CD4-positive, alpha-beta T cell treated with Interleukin-10 for 1 hour (primary cell): ENCODE measurements at places on chromosomes 3 and 15.

- DNase-seq: no peak
Observed at GRCh38 chr15:40080847-40081246, 27.8 kb downstream of the BMF start.

GRCh38 chr3:169348929-169349621, 314.4 kb downstream of the MECOM start:
- DNase-seq: no peak

GRCh38 chr3:57822686-57823085, 66.6 kb downstream of the SLMAP start:
- no peak for DNase-seq

- peak; percentile 25 for DNase-seq
Observed at GRCh38 chr3:192819001-192819569, 91.7 kb upstream of the FGF12 start.

DNA sequence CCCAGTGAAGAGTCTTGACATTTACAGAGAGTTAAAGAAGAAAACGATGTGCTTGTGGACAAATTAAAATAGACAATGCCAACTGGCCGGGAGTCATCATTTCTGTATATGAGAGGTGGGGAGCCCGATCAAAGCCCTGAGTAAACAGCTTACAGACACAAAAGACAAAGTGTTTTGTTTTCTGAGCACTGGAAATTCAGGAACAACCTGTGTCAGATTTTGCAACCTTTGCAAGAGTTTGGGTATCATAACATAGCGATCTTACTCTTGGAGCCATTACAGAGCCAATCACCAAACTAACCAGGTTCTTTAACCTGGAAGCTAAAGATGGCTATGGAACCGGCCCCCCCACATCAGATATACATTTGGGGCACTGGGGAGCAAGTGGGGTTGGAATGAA, 101.9 kb upstream of the LRIG1 start:
- DNase-seq: no peak

DNA sequence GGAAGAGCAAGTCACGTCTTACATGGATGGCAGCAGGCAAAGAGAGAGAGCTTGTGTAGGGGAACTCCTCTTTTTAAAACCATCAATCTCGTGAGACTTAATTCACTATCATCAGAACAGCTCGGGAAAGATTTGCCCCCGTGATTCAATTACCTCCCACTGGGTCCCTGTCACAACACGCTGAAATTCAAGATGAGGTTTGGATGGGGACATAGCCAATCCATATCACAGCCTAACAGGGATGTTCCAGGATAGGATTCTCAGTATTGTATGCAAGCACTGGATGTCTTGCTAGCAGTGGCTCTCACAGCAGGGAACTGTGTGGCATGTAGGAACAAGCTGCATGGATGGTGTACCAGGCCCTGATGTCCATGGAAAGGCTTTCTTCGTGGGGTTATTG, 47.8 kb upstream of the SLC24A5 start:
- no peak for DNase-seq

- no peak for DNase-seq
Observed at GRCh38 chr15:100189849-100190248, 151.9 kb downstream of the ADAMTS17 start.

- DNase-seq: no peak
Observed at GRCh38 chr3:57221883-57222282, 5.6 kb upstream of the APPL1 start.

DNA sequence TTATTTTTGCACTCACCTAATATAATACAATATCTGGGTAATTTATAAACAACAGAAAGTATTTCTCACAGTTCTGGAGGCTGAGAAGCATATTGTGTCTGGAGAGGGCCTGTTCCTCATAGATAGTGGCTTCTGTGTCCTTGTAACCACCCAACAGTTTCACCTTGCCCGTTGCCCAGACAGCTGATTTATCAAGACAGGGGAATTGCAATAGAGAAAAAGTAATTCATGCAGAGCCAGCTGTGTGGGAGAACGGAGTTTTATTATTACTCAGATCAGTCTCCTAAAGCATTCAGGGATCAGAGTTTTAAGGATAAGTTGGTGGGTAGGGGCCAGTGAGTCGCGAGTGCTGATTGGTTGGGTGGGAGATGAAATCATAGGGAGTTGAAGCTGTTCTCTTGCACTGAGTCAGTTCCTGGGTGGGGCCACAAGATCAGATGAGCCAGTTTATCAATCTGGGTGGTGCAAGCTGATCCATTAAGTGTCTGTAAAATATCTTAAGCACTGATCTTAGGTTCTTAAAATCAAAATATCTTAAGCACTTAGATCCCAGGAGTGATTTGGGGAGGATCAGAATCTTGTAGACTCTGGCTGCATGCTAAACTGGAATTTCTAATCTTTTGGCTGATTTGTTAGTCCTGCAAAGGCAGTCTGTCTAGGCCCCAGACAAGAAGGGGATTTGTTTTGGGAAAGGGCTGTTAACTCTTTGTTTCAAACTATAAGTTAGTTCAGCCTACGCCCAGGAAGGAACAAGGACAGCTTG, 33.9 kb upstream of the C15orf39 start:
- no peak for DNase-seq

GRCh38 chr15:65355173-65355987, 22.4 kb downstream of the IGDCC3 start:
- DNase-seq: no peak
